Calu3 (cell line): ENCODE measurements at places on chromosomes 1 and 21.

DNA sequence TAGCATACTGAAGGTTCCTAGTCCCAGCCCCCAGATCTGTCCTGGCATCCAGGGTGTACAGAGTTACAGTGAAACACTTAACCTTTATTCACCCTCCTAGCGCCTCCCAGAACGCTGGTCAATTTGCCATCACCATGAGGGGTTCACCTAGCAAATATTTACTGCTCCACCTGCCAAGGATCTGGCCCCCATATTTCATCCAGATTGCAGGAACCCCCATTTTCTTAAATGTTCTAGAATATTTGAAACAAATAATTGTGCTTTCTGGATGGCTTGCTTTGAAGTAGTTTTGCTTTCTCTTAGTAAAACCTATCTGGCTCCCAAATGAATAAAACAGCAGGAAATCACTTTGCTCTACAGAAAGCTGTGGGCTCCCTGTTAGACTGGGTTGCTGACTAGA, 37.7 kb downstream of the KCNN3 start:
- no peaks in the 10 kb centered on the region for H3K4me1 ChIP-seq
- no peak for DNase-seq
- H3K36me3 ChIP-seq, result no peaks in the 10 kb centered on the region
- no peak overlapping the region for H3K27ac ChIP-seq

DNA sequence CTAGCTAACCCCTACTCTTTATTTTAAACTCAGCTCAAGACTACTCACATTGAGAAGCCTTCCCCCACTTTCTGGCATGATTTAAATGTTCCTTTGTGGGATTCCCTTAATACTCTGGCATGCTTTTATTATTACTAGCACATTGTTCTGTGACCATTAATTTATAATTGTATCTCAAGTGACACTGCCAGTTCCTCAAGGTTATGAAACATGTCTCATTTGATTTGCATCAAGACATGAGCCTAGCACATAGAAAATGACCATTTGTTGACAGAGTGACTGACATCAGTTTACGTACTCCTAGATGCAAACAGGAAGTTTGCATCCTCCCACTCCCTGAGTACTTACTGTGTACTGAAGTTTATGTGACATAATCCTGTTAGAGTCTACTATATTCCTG, 15.2 kb downstream of the RGS4 start:
- H3K4me3 ChIP-seq, result no peak overlapping the region
- no peaks in the 10 kb centered on the region for H3K27me3 ChIP-seq
- no peaks in the 10 kb centered on the region for H3K36me3 ChIP-seq
- H3K27ac ChIP-seq, result no peak overlapping the region
- DNase-seq, result no peak

GRCh38 chr1:119674835-119675289, 26.8 kb upstream of the ZNF697 start:
- no peaks in the 10 kb centered on the region for H3K27me3 ChIP-seq
- H3K4me1 ChIP-seq, result peaks cover 44% of the 10 kb centered on the region
- peaks cover 9% of the 10 kb centered on the region for H3K36me3 ChIP-seq
- peak overlapping the region; percentile 62 for H3K4me3 ChIP-seq
- peak overlapping the region; percentile 88 for H3K27ac ChIP-seq

DNA sequence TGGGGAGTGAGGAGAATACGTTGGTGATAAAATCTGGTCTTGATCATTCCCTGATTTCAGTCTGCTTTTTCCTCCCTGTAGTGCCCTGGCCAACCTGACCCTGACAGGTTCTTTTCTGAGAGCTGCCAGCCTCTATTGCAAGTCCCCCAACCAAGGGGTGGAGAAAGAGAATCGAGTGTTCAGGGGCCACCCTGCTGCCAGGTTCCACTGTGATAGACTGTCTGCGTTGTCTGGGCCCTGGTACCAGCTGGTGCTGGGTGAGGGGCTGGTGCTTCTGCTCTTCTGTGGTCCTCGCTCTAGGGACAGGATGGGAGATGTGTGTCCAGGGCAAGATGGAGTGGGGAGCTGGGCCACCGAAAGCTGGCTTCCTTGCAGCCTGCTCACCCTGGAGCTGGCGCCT, 214.6 kb downstream of the CAMTA1 start:
- no peak for DNase-seq
- no peak overlapping the region for H3K4me3 ChIP-seq
- peaks cover 58% of the 10 kb centered on the region for H3K27me3 ChIP-seq
- no peaks in the 10 kb centered on the region for H3K36me3 ChIP-seq

DNA sequence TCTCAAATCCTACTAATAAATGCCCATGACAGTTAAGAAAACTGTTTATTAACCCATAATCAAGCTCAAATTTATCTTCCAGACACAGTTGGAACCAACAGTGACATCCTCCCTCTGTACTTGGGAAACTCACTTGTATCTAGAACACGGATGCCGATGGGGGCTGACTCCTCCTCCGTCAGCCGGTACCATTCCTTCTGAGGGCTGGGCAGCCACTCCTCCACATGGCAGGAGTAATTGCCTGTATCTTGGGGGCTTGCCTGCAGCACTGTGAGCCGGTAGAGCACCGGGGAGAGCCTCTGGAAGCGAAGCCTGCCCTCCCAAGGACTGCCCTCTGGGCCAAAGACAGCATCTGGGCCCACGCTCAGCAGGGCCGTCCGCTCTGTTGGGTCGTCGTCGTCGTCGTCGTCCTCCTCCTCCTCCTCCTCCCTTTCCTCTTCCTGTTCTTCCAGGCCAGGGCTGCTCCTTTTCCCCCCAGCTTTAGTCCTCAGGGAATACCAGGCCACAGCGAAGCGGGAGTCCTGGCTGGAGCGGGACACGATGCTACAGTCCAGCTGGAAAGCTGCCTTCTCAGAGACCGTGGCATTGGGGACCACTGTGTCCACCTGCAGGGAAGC, 8.5 kb upstream of the CD58 start:
- H3K27me3 ChIP-seq, result no peaks in the 10 kb centered on the region
- no peak overlapping the region for H3K27ac ChIP-seq
- no peak overlapping the region for H3K4me3 ChIP-seq
- no peaks in the 10 kb centered on the region for H3K36me3 ChIP-seq

GRCh38 chr1:100423832-100424337, 71.6 kb downstream of the CDC14A start:
- no peak overlapping the region for H3K4me3 ChIP-seq
- H3K27ac ChIP-seq, result no peak overlapping the region
- no peaks in the 10 kb centered on the region for H3K4me1 ChIP-seq
- DNase-seq, result no peak
- H3K36me3 ChIP-seq, result no peaks in the 10 kb centered on the region
- H3K27me3 ChIP-seq, result no peaks in the 10 kb centered on the region

DNA sequence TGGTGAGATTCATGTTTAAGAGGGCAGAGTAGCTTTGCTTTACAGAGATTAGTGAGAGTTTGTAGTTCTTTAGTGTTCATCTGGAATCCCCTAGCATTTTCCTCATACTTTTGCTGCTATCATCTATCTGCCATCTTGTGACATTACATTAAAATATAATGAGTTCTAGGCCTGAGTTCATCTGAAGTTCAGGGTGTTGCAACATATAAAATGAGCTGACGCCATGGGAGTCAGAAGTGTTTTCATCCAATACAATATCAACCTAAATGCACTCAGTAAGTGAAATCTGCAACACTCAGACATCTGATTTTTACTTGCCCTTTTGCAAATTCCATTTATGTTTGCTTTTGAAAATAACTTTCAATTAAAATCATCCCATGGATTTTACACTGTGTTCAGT, 153.8 kb downstream of the NTNG1 start:
- no peaks in the 10 kb centered on the region for H3K27me3 ChIP-seq
- no peaks in the 10 kb centered on the region for H3K36me3 ChIP-seq
- DNase-seq, result no peak
- no peak overlapping the region for H3K27ac ChIP-seq

- no peak overlapping the region for H3K27ac ChIP-seq
- no peak for DNase-seq
- H3K4me1 ChIP-seq, result no peaks in the 10 kb centered on the region
- H3K36me3 ChIP-seq, result no peaks in the 10 kb centered on the region
These were observed 46.0 kb downstream of the GRIK3 start for GRCh38 chr1:36988321-36988720.

GRCh38 chr1:203671521-203672278, 45.1 kb downstream of the ATP2B4 start:
- peaks cover 27% of the 10 kb centered on the region for H3K4me1 ChIP-seq
- DNase-seq, result no peak
- H3K36me3 ChIP-seq, result no peaks in the 10 kb centered on the region
- no peak overlapping the region for H3K4me3 ChIP-seq
- H3K27ac ChIP-seq, result no peak overlapping the region

- DNase-seq, result no peak
- H3K4me1 ChIP-seq, result peaks cover 15% of the 10 kb centered on the region
- no peak overlapping the region for H3K27ac ChIP-seq
These were observed 85.6 kb downstream of the NKAIN1 start for GRCh38 chr1:31154000-31154631.

GRCh38 chr21:34668803-34669148, at the start of gene CLIC6:
Gene CLIC6 (plus strand): TSS chr21:34668994. CDS start chr21:34669389, 395 bp downstream.
- no peak within 1 kb of the TSS for H3K27ac ChIP-seq
- peaks cover 25% of the 10 kb centered on the region for H3K27me3 ChIP-seq
- DNase-seq, result no peak
- no peak within 1 kb of the TSS for H3K4me3 ChIP-seq
- H3K36me3 ChIP-seq, result peaks cover 4% of the 10 kb centered on the region

GRCh38 chr1:4587721-4588120, 66.7 kb upstream of the AJAP1 start:
- no peaks in the 10 kb centered on the region for H3K4me1 ChIP-seq
- no peaks in the 10 kb centered on the region for H3K36me3 ChIP-seq
- no peak for DNase-seq
- no peaks in the 10 kb centered on the region for H3K27me3 ChIP-seq
- no peak overlapping the region for H3K4me3 ChIP-seq

DNA sequence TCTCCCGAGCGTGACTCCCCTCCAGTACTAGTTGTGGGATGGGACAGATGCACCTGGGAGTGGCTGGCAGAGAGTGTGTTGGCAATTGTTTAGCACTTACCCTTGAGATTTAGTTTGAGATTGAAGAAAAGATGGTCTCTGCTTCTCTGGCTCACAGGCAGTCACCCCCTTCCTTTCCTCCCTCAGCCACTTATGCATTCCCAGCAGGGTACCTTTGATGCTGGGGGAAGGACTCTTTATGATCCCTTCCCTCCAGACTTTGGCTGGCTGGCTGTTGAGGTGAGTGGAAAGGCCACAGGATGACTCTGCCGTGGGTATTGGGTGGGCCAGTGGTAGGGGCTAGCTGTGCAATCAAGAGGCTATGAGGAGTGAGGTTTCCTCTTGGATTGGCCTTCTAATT, 236.8 kb downstream of the CAMTA1 start:
- H3K4me3 ChIP-seq, result no peak overlapping the region
- H3K4me1 ChIP-seq, result no peaks in the 10 kb centered on the region
- no peak overlapping the region for H3K27ac ChIP-seq
- peaks cover 57% of the 10 kb centered on the region for H3K27me3 ChIP-seq
- H3K36me3 ChIP-seq, result no peaks in the 10 kb centered on the region

GRCh38 chr1:47940326-47940725, 56.9 kb downstream of the TRABD2B start:
- H3K27ac ChIP-seq, result peak overlapping the region; percentile 96
- no peak overlapping the region for H3K4me3 ChIP-seq
- H3K4me1 ChIP-seq, result peaks cover 55% of the 10 kb centered on the region

DNA sequence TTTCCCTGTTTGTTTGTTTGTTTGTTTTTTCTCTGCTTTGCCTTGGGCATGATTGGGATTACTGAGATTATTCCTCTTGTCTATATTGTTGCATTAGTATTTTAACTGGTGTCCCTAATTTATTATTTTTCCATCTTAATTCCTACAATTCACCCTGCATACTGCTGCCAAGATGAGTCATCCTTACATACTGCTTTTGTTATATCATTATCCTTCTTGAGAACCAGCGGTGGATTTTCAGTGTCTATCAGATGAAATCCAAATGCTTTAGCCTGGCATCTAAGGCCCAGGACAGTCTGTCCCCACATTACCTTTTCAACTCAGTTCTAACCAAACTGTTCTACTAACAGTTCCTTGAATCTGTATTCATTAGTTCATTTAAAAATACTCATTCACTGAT, 101.7 kb downstream of the OLFML2B start:
- no peaks in the 10 kb centered on the region for H3K4me1 ChIP-seq
- H3K4me3 ChIP-seq, result no peak overlapping the region
- H3K36me3 ChIP-seq, result no peaks in the 10 kb centered on the region
- no peak for DNase-seq
- no peaks in the 10 kb centered on the region for H3K27me3 ChIP-seq
- no peak overlapping the region for H3K27ac ChIP-seq

GRCh38 chr1:235250430-235250829, 77.5 kb downstream of the ARID4B start:
- H3K4me3 ChIP-seq, result no peak overlapping the region
- no peak for DNase-seq

DNA sequence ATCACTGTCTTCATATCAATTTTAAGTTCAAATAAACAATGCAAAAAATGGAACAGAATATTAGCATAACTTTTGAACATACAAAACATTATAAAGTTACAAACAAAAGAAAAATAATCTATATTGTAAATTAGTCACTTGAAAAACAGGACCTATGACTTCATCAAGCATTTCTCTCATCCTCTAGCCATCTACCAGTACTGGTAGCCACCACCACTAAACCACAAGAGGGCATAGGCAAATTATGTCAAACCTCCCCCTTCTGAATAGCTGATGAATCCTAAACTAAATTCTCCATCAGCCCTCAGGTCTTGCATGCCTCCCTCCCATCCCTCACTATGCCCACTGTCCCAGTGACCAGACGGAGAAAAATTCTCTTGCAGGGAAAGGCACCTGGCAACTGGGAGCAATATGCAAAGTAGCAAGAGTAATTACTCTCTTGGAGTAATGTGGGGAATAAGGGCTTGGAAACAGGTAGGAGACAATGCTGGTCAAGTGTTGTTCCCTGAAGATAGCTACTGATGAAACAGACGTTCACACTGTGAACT, 37.1 kb downstream of the SSX2IP start:
- peaks cover 5% of the 10 kb centered on the region for H3K36me3 ChIP-seq
- H3K4me1 ChIP-seq, result peaks cover 21% of the 10 kb centered on the region
- no peaks in the 10 kb centered on the region for H3K27me3 ChIP-seq
- H3K27ac ChIP-seq, result no peak overlapping the region
- H3K4me3 ChIP-seq, result no peak overlapping the region

DNA sequence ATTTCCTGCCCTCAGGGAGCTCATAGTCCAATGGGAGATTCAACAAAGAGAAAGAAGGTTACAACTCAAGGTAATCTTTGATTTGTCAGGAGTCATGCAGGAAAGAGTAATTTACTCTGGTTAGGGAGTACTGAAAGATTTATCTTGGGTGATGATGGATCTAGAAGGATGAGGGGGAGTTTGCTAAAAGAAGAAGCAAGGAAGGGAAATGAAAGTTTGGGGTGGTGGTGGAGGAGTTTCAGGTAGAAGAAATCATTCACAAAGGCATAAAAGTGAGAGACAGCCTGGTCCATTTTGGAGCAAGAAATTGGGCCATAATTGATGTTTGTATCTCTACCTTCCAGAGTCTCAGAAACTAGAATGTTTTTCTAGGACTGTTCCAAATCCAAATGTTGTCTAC, 116.7 kb downstream of the ROR1 start:
- H3K27me3 ChIP-seq, result no peaks in the 10 kb centered on the region
- DNase-seq, result no peak
- H3K27ac ChIP-seq, result no peak overlapping the region
- no peaks in the 10 kb centered on the region for H3K36me3 ChIP-seq
- no peak overlapping the region for H3K4me3 ChIP-seq

- peak overlapping the region; percentile 26 for H3K4me3 ChIP-seq
- no peaks in the 10 kb centered on the region for H3K4me1 ChIP-seq
- H3K36me3 ChIP-seq, result no peaks in the 10 kb centered on the region
- peaks cover 44% of the 10 kb centered on the region for H3K27me3 ChIP-seq
- H3K27ac ChIP-seq, result no peak overlapping the region
These were observed 2.0 kb upstream of the PERM1 start for GRCh38 chr1:983798-984475.
